8988T (cell line): ENCODE measurements at places on chromosomes 4 and X.

DNA sequence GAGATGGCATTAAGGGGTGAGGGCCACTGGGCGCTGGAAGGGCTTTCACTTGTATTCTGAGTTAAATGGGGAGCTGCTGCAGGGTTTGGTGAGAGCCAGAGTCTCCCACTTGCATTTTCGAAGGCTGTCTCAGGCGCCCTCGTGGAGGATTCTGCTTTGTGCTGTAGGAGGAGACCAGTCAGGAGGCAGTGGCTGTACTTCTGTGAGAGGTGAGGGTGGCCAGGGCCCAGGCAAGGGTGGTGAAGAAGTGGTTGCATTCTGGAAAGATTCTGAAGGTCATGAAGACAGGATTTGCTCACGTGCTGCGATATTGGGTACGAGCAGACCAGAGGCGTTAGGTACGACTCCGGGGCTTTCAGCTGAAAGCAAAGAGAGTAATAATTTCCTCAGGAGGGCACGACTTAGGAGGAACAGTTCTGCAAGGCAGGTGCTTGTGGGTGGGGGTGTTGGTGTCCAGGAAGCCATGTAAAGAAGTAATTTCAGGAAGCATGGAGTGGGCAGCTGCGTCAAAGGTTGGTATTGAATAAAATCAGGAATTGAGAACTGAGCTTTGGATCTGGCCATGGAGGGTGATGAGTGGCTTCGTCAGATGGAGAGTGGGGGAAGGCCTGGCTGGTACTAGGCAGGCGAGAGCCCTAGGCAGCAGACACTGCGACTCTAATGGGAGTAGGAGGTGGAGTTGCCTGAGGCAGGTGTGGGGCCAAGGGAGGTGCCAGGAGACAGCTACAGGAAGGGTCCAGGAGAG is 18.2 kb downstream of the PIGG start:
- DNase-seq: no peak

DNA sequence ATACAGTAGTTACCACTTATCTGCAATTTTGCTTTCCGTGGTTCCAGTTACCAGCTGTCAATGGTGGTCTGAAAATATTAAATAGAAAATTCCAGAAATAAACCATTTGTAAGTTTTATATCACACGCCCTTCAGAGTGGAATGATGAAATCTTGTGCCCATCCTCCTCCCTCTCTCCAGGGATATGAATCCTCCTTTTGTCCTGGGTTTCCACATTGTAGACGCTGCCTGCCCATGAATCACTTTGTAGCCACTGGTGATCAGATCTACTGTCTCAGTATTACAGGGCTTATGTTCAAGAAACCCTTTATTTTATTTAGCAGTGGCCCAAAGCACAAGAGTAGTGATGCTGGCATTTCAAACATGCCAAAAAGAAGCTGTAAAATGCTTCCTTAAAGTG is 198.6 kb downstream of the KCNIP4 start:
- DNase-seq: no peak

DNA sequence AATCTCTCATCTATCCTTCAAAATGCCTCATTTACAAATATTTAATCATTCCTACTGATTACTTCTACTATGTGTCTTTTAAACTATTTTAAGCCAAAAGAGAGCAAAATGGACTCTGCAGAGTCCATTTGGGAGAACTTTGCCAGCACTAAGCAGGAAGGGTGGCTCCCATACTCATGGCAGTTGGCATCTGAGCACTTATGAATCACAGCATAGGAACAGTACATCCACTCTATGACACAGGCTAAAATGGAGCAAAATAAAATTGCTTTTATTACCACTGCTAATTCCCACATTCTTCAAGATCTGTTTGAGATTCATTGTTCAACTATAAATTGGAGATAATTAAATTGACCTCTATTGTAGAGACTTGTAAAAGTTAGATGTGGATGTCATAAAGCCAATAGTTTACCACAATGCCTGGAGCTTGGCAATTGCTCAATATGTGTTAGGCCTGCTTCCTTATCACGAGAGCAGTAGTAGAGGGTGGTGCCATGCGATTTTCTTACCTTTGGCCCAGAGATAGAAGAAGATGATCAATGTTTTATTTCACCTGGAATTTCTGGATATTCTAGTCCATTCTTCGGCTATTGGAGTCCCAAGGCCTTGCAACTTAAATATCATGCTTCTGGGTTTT is 19.1 kb downstream of the HPGD start:
- DNase-seq: no peak

GRCh38 chr4:116880625-116881024 is 204.8 kb downstream of the TRAM1L1 start:
- no peak for DNase-seq

GRCh38 chrX:17372052-17372451 is 2.9 kb upstream of the NHS start:
- no peak for DNase-seq

GRCh38 chrX:110321081-110321480 is 3.2 kb upstream of the AMMECR1 start:
- no peak for DNase-seq

DNA sequence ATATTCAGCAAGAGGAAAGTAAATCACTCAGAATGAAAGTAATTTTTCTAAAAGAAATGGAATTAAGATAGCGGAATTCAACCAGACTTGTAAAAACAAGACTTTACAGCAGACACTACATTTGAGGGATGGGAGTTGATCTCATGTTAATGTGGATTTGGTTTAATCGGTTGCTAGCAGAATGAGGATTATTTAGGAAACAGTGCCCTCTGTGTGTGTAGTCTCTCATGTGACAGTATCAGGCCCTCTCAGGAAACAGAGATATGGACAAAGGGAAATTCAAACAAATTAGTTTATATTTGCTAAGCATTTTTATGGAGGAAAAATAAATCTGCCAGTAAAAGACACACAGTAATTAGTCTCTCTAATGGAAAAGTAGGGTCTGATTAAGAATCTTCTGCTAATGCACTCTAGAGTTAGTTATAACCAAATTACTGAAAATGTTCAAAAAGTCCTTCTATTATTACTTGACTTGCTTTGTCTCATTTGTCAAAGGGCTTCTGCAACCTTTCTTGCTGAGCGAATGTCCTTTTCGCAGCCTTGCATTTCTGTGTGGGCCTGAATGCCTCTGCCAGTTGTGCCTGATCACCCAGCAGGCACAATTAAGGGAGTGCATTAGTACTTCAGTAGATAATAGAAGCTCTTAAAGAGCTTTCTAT is 1282.3 kb upstream of the TENM3 start:
- DNase-seq: no peak

DNA sequence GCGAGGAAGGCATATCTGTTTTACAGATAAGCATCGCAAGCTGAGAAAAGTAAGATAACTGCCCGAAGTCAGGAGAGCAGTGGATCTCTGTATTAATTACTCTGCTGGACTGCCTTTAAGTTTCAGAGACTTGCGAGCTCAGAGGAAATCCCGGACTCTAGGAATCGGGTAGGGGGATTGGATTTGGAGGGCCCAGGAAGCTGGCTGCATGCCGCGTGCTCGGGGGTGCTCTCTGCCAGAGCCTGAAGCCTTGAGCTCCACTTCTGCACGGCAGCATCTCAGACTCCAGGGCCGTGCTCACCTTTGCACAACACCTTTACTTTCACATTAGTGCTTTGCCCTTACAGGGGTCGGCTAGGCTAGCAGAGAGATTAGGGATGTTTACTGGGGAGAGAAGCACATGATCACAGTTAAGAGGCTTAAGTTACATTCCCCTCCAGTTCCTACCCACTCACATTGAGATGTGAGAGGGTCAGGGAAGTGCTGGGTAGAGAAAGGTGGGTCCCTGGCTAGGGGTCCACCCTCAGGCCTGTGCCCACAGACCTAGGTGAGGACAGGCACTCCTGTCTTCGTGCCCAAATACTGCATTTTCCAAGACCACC is 57.0 kb downstream of the TRIML1 start:
- DNase-seq: no peak

GRCh38 chr4:174154215-174154854 is 129.1 kb downstream of the FBXO8 start:
- DNase-seq: no peak

DNA sequence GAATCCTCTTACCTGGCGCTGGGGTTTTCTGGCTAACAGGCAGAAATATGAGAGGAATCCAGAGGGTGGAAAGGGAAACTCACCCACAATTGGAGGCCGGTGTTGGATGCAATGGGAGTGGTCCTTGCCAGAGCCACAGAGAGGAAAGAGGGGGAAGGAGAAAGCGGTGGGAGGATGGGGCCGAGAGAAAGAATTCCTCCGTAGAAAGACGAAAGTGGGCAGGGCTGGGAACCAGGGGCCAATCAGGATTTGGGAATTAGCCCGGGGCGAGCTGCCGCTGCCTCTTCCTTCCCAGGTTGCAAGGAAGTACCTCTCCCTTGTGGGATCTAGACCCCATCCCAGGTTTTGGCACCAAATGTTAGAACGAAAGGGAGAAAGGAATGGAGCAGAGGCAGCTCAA is 83.1 kb upstream of the SPIN4 start:
- DNase-seq: no peak

DNA sequence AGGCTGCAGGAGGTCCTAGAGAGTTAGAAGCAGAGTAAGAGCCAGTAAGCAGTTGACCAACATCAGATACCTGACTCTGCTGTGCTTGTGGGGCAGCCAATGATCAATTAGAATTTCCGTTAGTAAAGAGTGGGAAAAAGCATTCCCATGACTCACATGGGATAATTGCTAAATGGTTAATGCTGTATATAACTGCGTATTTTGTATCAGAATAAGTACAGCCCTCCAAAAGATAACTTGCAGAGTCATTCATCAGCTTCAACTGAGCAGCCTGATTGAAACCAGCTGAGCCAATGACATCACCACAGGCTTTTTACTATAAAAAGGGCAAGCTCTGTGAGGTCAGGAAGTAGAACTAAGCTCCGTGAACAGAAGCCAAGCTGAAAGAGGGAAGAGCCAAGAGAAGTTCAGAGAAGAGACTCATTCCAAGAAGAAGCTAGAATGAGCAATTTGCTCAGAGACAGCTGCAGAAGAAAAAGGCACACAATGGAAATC is 67.9 kb downstream of the PPP3CA start:
- no peak for DNase-seq

DNA sequence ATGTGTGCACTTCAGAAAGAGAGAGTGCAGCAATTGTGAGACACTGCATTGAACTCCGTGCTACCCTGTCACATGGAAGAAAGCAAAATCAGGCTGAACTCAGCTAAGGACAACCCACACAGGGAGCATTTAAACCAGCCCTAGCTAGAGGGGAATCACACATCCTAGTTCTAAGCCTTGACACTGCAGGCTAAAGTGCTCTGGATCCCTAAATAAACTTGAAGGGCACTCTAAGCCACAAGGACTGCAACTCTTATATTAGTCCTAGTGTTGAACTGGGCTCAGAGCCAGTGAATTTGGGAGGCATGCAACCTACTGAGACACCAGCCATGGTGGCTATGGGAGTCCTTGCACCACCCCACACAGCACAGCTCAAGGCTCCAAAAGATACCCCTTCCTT is 311.9 kb downstream of the OPHN1 start:
- no peak for DNase-seq

GRCh38 chr4:123346330-123346940 is 50.2 kb upstream of the SPRY1 start:
- DNase-seq: no peak

DNA sequence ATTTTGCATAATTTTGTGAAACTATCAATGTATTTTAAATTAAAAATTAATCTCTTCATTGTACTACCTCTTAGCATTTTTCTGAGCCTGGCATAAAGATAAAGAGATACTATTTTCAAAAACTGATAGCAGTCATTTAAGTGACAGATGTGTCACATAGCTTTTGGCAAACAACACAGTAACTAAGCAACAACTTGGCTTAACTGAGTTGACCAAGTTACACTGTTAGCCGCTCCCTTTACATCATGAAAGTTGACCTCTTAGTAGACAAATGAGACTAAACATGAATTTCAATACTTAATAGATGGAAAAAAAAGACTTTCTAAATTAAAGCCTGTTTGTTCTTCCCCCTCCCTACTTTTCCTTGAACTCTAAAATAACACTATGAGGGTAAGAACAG is 62.0 kb downstream of the ATP8A1 start:
- no peak for DNase-seq

- no peak for DNase-seq
Measured at GRCh38 chr4:56463711-56464110, 3.7 kb upstream of the SRP72 start.

GRCh38 chrX:77484045-77484444 is 36.9 kb downstream of the FGF16 start:
- no peak for DNase-seq

GRCh38 chr4:82268050-82268825 is 105.6 kb downstream of the HNRNPD start:
- no peak for DNase-seq

- no peak for DNase-seq
Measured at GRCh38 chrX:2549876-2550275, 49.1 kb upstream of the DHRSX start.

- DNase-seq: no peak
Measured at GRCh38 chr4:111011458-111011857, 388.6 kb upstream of the PITX2 start.

DNA sequence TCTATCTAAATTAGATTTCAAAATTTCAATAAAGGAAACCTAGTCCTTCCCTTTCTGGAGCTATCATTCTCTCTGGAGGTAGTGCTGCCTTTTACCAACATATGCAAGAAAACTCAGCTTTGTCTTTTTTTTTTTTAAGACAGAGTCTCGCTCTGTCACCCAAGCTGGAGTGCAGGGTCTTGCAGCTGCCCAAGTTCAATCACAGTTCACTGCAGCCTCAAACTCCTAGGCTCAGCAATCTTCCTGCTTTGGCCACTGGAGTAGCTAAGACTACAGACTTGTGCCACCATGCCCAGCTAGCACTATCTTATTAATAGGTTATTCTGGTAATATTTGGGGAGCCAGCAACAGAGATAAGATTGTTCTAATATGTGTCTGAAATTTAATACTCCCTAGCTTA is 12.3 kb downstream of the AASDH start:
- no peak for DNase-seq

DNA sequence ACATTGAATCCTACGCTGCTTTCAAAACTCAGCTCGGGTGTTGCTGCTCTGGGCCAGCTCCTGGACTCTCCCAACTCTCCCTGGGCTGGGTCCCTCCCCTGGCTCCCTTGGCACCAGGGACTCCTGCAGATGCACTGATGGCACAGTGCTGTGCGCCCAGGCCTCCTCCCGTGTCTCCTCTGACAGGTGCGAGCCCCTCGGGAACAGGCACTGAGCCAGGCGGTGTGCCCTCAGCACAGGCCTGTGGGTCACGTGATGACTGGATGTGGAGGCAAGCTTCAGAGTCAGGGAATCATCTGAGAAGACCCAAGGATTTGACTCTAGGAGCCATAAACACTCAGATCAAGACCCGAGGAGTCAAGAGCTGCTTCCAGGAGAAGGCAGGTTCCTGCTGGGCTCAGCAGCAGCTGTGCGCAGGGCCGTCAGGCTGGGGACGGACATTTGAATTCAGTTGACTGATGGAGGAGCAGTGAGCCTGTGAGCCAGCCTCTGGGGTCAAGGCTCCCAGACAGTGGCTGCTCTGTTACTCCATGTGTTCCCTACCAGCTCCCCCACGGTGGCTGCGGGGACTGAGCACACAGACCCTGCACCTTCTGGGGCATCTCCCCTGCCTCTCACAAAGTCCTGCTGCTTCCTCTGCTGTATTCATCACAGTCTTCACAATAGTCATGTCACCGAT is 33.0 kb downstream of the NAT8L start:
- no peak for DNase-seq
